ENCODE measurements at places on chromosomes 16 and 17.

- DNase-seq = no peak
Observed at GRCh38 chr16:55015181-55015913, 84.7 kb downstream of the IRX5 start.

DNA sequence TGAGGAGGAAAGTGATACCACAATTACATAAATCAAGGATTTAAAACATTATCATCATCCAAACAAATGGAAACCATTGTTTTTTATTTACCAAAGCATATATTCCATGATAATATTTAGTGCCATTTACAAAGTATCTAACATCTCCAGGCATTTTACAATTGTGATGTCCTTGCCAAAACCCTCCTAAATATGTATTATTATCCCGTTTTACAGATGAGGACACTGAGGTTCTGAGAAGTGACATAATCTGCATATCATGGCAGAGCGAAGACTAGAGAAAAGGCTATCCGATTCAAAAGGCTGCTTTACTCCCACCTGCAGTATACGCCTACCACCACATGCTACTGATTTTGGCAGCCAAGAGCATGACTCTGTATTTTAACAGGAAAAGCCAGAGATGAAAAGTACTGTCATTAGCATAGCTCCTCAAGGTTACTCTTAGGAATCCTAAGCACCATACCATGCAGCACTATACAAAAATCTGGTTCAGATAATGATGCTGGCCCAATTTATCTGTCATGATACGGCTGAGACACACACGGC is 301.4 kb downstream of the CA10 start:
- DNase-seq = no peak

GRCh38 chr16:27127308-27127707 is 60.6 kb downstream of the C16orf82 start:
- DNase-seq = no peak

DNA sequence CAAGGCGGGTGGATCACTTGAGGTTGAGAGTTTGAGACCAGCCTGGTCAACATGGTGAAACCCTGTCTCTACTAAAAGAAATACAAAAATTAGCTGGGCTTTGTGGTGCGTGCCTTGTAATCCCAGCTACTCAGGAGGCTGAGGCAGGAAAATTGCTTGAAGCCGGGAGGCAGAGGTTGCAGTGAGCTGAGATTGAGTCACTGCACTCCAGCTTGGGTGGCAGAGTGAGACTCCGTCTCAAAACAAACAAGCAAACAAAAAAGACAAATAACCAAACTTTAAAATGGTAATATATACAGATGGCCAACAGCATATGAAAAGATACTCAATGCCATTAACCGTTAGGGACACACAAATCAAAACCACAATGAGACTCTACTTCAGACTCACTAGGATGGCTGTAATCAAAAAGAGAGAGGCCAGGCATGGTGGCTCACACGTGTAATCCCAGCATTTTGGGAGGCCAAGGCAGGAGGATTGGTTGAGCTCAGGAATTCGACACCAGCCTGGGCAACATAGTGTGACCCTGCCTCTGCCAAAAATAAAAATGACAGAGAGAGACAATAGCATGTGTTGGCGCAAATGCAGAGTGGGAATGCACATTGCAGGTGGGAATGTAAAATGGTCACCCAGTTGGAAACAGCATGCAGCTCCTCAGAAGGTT is 21.3 kb downstream of the SULT1A2 start:
- no peak for DNase-seq

DNA sequence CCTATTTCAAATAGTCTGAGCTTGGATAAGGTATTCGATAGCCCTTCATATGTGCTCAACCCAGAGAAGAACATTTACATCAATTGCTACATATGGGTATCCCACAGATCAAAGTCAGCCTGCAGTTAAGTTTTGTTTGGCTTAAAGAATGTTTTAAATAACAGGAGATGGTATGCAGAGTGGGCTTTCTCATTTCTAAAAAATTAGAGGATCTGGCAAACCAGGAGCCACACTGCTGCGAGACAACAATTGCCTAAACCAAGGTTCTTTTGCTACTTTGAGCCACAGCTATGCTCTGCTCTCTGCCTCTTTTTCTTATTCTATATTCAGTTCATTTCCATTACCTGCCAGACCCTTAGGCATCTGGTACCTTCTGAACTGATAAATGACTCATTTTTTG is 30.2 kb upstream of the ARHGAP44 start:
- no peak for DNase-seq

DNA sequence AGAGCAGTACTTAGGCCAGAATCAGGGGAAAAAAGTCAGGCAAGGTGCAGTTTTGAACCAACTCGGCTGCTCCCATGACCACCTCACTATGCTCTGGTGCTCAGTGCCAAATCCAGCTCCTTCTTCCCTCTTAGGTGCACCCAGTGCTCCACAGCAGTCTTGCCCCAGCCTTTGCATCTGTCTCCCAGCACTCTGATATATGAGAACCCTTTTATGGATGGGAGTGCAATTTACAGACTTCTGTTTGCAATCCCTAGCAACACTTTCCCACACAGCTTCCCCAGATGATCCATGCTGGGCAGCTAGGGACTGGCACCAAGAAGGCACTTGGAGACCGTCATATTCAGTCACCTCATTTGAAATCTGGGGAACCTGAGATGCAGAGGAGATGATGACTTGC is 267.9 kb upstream of the CCL2 start:
- no peak for DNase-seq

DNA sequence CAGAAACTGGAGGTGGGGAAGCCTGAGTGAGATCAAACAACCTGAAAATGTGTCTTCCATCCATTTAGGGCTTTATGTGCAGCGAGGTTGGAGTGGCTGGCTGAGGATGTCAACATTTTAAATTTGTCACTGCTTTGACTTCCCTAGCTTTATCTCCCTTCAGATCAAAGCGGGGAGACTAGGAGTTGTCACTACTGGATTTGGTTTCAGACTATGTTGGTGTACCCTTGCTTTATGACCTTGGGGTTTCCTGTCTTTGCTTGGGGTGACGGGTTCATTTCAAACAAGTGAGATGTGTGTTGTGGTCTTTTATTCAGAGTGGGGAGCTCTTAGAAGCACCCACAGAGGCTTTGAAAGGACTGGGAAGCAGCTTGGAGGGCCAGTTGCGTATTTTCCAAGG is 25.6 kb downstream of the MSI2 start:
- DNase-seq = no peak

DNA sequence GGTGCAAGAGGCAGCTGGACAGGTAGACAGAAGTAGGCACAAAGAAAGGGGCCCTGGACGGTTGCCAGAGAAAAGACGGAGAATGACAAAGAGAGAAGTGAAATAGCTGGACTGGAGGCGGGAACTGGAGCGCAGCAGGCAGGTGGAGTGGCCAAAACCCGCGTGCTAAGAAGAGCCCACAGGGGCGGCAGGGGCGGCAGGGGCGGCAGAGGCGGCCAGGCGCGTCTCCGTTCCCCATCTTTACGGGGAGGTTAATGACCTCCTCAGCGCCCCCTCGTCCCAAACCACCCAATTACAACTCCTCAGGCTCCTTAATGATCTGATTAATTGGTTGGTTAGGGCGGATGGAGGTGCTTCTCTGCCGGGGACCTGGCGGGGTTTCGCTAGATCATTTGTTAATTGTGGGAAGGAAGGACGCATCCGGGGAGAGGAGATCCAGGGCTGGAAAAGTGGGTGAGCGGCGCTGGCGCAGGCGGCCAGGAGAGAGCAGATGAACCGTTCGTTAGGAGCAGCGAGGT is 15.4 kb upstream of the HOXB9 start:
- DNase-seq = no peak

DNA sequence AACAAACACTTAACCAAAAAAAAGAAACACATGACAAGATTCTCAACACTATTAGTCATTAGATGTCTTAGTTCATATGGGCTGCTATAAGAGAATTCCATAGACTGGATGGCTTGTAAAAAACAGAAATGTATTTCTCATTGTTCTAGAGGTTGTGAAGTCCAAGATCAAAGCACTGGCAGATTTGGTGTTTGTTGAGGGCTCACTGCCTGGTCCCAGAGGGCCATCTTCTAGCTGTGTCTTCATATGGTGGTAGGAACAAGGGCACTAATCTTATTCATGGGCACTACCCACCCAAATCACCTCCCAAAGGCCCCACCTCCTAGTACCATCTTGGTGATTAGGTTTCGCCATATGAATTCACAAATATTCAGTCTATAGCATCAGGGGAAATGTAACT is 162.5 kb upstream of the SDK2 start:
- no peak for DNase-seq

GRCh38 chr16:50526249-50526648 is 21.9 kb upstream of the NKD1 start:
- DNase-seq = no peak

DNA sequence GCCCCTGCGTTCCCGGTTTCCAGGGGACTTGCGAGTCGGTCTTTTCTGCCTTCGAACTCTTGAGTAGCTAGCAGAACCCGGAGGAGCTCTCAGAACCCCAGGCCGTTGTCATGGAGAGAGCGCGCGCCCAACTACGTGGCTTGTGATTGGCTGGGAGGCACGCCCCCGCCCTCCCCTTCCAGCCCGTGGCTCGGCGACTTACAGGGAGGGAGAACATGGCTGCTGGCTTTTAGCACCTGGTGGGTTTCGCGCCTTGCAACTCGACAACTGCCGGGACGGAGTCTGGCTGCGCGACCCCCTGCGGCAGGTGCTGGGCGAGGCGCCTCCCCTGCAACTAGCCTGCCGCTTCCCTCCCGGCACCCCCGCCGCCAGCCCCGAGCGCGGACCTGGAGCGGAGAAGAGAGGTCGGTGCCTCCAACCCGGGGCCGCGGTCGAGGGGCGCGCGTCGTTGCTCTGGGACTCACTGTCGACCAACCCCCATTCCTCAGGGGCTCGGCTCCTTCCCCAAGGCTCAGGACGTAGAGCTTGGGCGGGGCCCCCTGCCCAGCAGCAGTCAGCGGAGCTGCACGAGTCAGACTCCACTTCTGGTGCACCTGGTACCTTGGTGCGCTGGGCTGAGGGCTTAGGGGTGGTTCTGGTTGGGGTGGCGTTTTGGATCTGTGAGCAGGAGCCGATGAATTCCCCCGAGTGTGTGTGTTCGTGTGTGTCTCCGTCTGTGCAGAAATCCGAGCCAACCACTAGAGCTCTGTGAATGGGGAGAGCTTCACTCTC is 9.0 kb upstream of the ZFP90 start:
- peak; percentile 87 for DNase-seq

GRCh38 chr17:6603744-6604325 is 36.7 kb downstream of the KIAA0753 start:
- DNase-seq = no peak

Measured in activated naive CD8-positive, alpha-beta T cell treated with anti-CD3 and anti-CD28 coated beads, Interleukin-2, amount 10 ng/mL, durations not matched to agents 7 days and 5 days (primary cell).